ENCODE measurements at places on chromosomes 1 and 21.

- no peak for DNase-seq
Observed at GRCh38 chr1:54249819-54250435, 50.0 kb downstream of the MRPL37 start.

DNA sequence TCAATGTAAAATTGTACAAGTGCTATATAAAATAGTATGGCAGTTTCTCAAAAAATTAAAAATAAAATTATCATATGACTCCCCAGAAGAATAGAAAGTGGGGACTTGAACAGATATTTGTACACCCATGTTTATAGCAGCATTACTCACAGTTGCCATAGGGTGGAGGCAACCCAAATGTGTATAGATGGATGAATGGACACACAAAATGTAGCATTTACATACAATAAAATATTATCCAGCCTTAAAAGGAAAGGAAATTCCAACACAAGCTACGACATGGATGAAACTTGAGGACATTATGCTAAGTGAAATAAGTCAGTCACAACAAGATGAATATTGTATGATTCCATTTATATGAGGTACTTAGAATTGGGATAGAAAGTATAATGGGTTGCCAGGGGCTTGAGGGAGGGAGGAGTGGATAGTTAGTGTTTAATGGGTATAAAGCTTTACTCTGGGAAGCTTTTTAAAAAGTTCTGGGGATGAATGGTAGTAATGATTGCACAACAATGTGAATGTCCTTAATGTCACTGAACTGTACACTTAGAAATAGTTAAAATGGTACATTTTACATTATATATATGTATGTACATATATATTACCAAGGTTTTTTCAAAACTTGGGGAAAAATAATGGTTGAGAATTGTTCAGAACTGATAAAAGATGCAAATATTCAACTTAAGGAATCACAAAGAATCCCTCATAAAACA lies 53.0 kb upstream of the ADORA3 start:
- no peak for DNase-seq

GRCh38 chr21:40243685-40244084 lies 376.4 kb downstream of the PCP4 start:
- DNase-seq = no peak

- no peak for DNase-seq
Observed at GRCh38 chr1:9033363-9033762, 7.1 kb upstream of the SLC2A7 start.

DNA sequence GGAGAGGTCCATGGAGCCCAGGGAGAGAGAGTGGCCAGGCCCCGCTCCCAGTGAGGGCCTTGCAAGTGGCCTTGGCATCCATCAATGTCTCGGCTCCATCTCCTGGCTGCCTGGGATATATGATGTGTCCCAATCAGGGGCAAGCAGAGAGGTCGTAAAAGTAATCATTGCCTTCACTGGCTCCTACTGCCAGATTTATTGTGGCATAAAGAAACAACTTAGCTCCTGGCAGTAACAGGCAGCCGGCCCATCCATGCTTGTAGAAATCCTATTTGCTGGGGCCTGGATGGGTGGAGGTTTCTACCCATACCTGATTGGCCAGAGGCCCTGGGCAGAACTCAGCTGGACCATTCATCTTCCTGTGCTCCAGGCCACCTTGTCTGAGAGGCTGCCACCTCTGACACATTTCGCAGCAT lies 272.6 kb downstream of the MATN1 start:
- no peak for DNase-seq

DNA sequence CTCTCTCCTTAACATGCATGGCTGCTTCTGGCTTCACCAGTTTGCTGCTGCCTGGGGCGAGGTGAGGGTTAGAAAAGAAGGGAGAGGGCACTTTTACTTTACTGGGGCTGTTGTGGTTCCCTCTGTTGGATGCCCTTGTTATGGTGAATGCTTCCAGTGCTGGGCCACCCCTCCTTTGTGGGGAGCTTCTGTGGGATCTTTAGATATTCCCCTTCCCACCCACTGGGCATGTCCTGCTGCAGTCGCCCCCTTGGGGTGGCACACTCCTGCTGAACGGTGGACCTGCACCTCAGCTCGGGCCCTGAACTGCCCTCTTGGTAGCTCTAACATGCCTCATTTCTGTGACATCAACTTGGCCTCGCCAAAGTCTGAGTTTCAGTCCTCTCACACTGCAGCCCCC lies 6.0 kb downstream of the TNN start:
- DNase-seq = no peak

DNA sequence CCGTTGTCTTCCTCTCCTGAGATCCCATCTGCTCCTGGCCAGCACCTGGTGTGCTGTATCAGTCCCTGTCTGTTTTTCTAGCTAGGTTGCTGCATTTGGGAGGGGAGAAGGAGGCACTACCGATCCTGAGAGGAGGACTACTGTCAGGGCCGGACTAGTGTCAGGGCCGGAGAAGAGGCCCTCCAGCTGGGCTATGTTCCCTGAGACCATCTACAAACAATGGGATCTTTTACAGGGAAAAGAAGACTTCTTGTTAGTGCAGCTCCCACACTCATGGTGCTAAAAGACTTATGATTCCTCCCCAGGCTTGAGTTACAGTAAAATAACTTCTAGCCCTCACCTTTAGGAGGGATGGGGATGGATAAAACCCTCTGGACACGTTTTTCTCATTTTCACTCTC lies 141.0 kb upstream of the TNR start:
- DNase-seq = no peak

GRCh38 chr1:66383611-66384010 lies 150.3 kb upstream of the SGIP1 start:
- no peak for DNase-seq

- DNase-seq = no peak
Observed at GRCh38 chr1:78222225-78222959, 176.6 kb downstream of the GIPC2 start.

DNA sequence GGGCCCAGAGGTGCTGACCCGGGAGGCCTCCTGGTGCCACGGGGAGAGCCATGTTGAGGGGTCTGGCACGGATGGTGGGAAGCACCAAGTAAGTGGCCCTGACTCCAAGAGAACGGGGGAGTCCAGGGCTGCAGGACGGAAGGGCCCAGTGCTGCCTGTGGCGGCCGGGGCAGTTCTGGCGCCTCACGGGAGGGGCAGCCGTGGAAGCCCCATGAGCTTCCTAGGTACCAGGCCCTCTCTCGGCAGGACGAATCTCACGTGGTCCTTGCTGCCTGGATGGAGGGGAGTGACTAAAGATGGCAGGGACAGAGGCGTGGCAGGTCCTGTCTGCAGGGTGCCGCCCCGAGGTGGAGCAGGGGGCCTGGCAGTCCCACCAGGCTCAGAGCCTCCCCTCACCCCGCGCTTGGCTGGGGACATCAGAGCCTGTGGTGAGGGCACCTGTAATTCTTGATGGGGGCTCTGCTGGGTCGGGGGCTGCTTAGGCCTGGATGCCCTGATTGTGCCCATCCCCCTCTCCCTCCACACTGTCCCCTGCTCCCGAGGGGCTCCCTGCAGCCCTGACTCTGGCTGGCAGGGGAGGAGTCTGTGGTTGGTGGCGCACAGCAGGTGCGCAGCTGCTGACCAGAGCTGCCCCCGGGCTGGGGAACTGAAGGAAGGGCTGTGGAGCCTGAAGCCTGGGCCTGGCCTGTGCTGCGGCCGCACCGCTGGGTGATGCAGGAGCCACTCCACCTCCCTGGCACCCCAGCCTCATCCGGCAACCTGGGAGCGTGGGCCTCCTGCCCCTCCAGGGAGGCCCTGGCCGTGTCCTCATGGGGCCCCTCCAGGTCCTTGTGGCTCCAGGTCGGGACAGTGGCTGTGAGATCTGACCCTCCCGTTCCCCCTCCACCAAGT lies 31.4 kb downstream of the POFUT2 start:
- no peak for DNase-seq

- DNase-seq = no peak
Observed at GRCh38 chr1:5967351-5968160, 24.7 kb downstream of the NPHP4 start.
